Substantia nigra (tissue), 51 donors: ENCODE measurements at places on chromosomes 5 and 9.

GRCh38 chr5:170681013-170681433 lies 102.5 kb upstream of the GABRP start:
- no peak for DNase-seq

DNA sequence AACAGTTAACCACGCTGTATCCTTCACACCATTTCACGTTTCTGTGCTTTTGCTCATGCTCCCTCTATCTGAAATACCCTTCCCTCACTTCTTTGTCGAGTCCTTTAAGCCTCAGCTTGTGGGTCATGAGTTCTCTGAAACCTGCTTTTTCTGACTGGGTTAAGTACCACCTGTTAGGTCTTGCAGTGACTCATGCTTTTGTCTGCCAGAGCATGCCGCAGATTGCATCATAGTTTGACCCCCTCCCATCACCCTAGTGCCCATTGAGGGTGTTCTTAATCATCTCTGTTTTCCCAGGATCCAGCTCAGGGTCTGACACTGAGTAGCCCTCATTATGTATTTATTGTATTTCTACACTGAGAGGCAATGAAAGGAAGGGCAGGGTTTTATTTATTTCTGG lies 190.2 kb downstream of the ASTN2 start:
- DNase-seq: no peak

GRCh38 chr9:86183229-86184137 lies 76.0 kb downstream of the C9orf153 start:
- no peak for DNase-seq

- DNase-seq: no peak
These were observed 26.9 kb downstream of the SLC46A2 start for GRCh38 chr9:112863746-112864145.

GRCh38 chr5:123150089-123150488 lies 61.0 kb downstream of the PRDM6 start:
- no peak for DNase-seq

GRCh38 chr9:115946530-115946929 lies 207.1 kb upstream of the PAPPA start:
- DNase-seq: no peak

- no peak for DNase-seq
These were observed 813.7 kb downstream of the DTWD2 start for GRCh38 chr5:118174671-118175070.

DNA sequence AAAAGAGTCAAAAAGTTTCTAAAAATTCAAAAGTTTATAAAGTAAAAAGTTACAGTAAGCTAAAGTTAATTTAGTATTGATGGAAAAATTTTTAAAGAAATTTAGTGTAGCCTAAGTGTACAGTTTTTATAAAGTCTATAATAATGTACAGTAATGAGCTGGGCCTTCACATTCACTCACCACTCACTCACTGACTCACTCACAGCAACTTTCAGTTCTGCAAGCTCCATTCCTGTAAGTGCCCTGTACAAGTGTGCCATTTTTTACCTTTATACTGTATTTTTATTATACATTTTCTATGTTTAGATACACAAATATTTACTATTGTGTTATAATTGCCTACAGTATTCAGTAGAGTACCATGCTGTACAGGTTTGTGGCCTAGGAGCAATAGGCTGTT lies 239.5 kb upstream of the MAP3K1 start:
- DNase-seq: no peak

- DNase-seq: no peak
These were observed 3.1 kb upstream of the GLIS3 start for GRCh38 chr9:4303006-4303405.

- no peak for DNase-seq
These were observed 674.5 kb downstream of the PRELID2 start for GRCh38 chr5:145160679-145161078.

- no peak for DNase-seq
These were observed 563.0 kb upstream of the KLF4 start for GRCh38 chr9:108052431-108053080.

DNA sequence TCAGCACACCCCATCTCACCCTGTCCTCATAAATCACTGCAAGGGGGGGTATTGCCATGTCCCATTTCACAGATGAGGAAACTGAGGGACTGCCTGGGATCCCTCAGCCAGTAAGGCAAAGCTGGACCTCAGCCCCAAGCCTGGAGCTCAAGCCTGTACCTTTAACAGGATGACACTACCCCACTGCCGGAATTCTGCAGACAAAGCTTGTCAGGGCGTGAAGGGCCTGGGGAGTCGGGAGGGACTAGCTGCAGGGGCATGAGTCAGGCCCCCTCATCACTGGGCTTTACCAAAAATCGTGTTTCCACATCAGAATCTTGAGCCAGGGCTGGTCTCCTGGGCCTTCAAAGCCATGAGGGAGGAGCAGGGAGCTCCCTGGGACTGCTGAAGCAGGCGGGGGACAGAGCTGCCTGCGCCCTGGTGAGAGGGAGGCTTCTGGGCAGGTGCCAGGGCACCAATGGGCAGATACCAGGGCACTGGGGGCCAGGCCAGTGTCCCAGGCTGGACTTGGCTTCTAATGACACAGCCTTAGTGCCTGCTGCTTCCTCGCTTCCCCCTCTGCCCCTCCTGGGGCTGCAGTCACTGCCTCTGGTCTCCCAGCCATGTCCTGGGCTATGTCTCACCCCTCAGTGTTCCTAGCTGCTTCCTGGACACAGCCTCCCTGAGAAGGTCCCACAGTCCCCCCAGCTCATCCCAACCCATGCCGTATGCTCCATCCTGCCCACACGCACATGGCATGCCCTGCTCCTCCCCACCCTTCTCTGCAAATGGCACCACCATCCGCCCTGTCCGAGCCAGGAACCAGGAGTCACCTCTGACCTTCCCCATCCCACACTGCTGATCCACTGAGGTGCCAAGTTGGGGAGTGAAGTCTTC lies 80.7 kb downstream of the LMX1B start:
- DNase-seq: no peak

DNA sequence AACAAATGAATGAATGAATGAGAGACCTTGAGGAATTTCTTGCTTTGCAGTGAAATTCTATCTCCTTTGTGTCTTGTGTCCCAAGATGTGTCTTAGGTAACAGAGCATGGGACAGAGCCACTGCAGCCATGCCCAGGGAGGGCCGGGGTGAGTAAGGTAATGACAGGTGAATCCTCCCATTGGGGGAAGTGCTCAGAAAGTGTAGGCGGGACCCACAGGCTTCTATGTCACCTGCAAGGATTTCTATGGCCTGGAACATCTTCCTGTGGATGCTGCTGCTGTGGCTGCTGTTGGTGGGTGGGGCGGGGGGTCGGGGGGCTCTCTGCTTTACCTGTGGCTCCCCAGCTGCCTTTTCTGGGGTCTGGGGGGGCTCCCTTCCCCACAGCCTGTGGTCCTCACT lies 133.6 kb upstream of the IER5L start:
- no peak for DNase-seq

- DNase-seq: no peak
These were observed 78.5 kb downstream of the C9orf152 start for GRCh38 chr9:110129425-110129824.

- no peak for DNase-seq
These were observed 148.1 kb downstream of the MPDZ start for GRCh38 chr9:13131416-13131815.

DNA sequence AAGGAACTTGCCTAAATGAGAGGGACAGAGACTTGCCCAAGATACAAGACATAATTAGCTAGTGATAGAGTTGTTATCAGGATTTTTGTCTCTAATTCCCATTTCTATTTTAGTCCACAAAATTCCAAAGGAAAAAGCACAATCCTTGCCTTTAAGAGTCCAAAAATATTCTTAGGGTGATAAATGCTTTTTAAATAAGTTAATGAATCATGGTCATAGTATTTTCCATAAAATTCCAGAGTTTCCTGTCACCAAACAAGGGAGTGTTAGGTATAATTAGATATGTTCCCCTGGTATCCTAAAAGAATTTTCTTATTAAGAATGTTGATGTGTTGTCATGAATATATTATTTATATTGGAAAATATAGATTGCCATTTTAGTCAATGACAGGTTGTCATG lies 21.8 kb upstream of the CEP72 start:
- no peak for DNase-seq

DNA sequence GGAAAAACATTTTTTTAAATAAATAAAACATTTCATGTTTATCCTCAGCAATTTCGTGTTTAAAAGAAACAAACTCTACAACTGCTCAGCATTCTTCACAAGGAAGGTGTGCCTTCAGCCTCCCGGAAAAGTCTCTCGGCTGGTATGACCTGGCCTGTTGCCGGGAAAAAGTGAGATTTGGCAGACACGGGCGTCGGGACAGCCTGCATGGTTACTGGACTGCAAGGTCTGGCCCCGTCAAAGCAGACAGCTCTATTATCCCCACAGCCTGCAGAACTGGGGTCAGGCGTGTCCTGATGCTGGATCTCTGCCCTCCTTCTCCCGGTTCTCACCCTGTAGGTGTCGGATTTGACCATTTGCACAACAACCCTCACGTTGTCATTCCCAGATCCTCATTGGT lies 120.3 kb upstream of the SPATA31C2 start:
- DNase-seq: no peak

DNA sequence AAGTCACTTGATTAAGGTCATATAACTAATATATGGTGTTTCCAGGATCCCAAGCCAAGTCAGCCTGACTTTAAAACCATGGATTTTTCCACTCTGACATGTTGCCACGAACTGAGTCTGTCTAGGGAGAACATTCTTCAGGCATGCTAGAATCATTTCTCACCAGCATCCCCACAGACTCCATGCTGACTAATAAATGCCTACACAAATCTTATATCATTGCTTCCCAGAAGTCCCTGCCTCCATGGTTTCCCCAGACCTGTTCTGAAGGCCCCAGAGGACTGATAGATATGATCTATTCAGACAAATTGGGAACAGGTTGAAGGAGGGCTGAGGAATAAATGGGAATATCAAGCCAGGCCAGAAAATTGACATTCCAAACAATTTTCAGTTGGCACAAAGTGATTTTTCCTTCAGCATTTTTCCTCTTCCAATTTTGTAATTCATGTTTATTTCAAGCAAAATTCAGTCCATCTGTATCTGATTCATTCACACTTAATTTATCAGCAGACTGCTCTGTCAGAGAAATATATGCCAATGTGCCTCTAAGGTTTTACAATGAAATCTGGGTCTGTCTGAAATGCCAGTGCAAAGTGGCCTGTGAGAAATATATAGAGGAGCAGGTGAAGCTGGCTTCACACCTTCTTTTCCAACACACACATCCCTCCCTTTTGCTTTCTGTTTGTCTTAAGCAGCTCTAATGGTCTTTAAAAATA lies 413.6 kb upstream of the TNC start:
- no peak for DNase-seq

- no peak for DNase-seq
These were observed 20.3 kb downstream of the QSOX2 start for GRCh38 chr9:136225366-136225747.

GRCh38 chr9:27626244-27627187 lies 53.2 kb upstream of the C9orf72 start:
- no peak for DNase-seq

DNA sequence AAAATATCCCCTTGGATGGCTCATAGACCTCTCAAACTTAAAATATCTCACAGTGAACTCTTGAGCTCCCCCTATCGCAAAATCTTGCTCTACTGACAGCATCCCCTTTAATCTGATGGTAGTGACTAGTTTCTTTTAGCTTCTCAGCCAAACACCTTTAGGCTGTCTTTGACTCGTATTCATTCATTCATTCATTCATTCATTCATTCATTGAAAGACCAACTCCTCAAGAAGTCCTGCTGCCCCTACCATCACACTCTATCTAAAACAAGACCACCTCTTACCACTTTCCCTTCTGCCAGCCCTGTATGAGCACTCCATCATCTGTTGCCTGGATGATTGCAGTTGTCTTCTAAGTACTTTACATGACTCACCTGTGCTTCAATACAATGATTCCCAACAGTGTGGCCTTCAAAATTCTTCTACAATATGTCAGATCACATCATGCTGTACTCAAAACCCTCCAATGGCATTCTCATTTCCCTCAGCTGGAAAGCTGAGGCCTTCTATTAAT lies 46.8 kb downstream of the ITGA2 start:
- DNase-seq: no peak

- no peak for DNase-seq
These were observed 244.4 kb downstream of the CWC27 start for GRCh38 chr5:65013166-65013565.

DNA sequence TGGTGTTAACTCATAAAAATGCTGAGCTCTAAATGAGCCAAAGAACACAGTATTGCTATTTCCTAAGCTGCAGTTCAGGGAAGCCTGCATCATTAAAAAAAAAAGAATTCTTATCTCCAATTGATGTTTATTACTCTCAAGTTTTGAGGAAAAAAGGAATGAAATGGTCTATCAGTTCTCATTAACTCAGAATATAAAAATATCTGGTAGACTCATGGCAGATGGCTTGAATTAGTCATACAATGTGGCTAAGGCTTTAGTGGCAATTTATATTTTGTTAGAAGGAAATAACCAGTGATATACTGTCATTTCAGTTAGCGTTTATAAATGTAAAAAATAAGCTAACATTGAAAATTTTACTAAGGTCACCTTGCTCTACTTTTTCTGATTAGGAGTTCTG lies 1403.4 kb upstream of the C9orf72 start:
- no peak for DNase-seq

- DNase-seq: no peak
These were observed 107.9 kb downstream of the DCP2 start for GRCh38 chr5:113084402-113085083.

DNA sequence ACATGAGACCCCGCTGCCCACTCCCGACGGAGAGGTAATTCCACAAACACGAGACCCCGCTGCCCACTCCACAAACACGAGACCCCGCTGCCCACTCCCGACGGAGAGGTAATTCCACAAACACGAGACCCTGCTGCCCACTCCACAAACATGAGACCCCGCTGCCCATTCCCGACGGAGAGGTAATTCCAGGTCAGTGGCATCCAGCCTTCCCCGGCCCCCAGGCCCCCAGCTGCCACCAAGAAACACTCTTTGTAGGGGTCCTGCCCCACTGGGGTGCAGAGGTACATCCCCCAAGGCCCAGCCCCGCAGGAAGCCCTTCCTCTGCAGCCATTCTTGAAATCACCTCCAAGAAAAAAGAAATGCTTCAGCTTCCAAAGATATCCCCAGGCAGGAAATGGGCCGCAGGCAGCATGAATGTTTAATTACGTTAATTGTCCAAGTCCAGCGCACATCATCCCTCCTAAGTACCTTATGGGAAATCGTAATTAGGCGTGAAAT lies 115.9 kb downstream of the ADAMTS2 start:
- no peak for DNase-seq

- DNase-seq: no peak
These were observed 718.2 kb downstream of the SEMA5A start for GRCh38 chr5:8827696-8828095.

DNA sequence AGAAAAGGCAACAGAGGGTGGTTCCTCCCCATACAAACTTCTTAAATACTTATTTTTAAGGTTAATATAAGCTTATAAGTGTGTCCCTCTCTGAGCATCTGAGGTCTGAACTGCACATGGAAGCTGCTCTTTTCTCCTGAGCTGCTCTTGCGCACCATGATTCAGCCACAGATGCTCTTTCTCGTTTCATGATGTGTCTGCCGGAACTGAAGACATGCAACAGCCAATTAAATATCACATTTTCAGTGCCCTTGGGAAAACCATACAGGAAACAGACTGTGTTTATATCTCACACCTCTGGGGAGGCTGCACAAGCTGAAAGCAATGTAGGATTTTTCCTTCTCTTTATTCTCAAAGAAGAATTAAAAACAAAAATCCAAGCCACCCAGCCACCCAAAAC lies 96.8 kb upstream of the NREP start:
- DNase-seq: no peak
